ENCODE measurements at places on chromosomes 11 and 22.

DNA sequence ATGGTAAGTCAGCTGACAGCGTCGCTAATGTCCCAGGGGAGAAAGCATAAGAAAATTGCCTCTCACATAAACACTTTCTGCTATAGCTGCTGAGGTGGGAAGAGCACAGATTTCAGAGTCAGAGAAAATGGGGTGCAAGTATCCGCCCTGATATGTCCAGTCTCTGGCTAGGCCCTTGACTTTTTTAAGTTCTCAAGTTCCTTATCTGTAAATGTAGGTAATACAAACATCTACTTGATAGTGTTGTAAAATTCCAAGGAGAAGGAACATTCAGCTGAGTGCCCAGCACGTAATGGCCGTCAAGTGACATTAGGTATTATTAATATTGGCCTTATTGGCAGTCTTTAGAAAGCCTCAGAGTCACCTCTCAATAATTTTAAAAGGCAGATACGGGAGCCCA is 143.6 kb downstream of the NTM start:
- DNase-seq, result no peak

GRCh38 chr22:22817468-22818201 is 70.0 kb upstream of the IGLL5 start:
- DNase-seq, result no peak

GRCh38 chr22:24481641-24482040 is 13.5 kb upstream of the UPB1 start:
- no peak for DNase-seq

GRCh38 chr22:22866381-22867111 is 21.1 kb upstream of the IGLL5 start:
- no peak for DNase-seq

GRCh38 chr11:132564091-132564885 is 968.0 kb downstream of the OPCML start:
- DNase-seq, result no peak

DNA sequence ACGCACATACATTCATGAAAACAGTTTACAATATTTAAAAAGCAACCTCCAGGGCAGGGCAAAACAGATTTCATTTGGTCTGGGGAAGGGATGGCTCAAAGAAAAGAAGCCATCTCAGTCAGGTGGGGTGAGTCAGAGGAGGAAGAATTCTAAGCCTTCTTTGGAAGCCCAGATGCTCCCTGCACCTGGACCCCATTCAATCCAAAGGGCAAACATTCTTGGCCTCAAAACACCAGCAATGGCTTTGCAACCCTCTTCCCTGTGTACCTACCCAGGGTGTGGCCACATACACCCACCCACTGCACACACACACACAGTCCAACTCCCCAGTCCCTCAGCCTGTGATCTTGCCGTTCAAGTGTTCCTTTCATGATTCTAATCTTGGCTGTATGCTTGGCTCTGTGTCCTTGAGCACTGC is 2.0 kb downstream of the KCNE3 start:
- no peak for DNase-seq

DNA sequence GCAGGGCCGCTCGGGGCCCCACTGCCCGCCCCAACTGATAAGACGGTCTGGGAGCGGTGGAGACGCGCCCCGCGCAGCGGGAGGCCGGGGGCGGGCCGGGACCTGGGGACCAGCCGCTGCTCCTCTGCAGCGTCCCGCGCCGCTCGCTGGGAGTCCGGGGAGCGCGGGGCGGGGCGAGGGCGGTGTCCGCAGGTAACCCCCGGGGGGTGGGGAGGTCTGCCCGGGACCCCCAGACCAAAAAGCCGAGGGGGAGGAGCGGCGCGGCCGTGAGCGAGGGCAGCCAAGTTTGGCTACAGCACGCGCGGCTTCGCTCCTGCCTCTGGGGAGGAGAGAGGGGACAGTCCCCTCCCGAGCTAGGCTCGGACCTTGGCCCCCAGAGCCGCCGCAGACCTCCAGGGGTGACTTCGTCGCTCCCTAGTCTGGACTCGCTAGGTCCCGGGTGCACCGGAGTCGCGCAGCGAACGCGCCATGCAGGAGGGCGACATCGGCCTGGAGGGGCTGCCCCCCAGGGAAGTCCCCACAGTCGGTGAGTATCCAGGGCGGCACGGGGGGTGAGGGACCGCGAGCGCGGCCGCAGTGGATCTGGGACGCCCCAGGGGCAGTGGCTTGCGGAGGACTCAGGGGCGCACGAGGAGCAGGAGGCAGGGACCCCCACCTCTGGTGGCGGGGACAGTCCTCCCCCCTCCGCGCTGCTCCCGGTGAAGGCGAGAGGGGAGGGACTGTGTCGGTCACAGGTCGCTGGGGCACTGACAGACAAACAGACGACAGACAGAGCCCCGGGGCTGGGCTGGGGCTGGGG is 92.3 kb upstream of the ANO1 start:
- DNase-seq, result no peak

GRCh38 chr11:31601635-31602282 is 92.2 kb downstream of the ELP4 start:
- no peak for DNase-seq

- no peak for DNase-seq
These were observed 154.4 kb downstream of the FEZ1 start for GRCh38 chr11:125341676-125342075.

- DNase-seq, result no peak
These were observed 41.7 kb upstream of the PLET1 start for GRCh38 chr11:112302226-112302868.

GRCh38 chr11:130165601-130166456 is 6.2 kb downstream of the ST14 start:
- no peak for DNase-seq

GRCh38 chr11:117830674-117831351 is 6.3 kb upstream of the FXYD2 start:
- no peak for DNase-seq

DNA sequence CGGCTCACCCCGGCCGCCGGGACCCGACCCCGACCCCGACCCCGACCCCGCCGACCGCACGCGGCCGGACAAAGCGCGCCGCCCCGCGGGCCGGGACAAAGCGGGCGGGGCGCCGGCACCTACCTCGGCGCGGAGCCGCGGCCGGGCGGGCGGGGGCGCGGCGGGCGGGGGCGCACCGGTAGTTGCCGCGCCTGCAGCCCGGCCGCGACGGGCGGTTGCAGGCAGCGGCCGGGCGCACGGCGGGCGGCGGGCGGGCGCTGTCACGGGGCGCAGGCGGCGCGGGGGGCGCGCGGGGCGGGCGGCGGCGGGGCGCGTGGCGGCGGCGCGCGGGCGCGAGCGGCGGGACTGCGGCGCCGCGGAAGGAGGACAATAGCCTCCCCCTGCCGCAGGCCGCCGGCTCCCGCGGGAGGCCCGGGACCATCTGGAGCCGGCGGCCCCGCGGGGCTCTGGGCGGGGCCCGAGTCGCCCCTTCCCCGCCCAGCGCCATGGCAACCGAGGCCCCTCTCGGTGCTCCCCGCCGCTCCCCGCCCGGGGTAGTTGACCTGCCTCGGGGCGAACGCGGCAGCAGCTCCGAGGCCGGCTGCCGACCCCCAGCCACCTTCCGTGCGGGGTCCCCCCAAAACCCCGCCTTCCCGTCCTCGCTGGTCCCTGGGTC is 851 bp downstream of the SPTBN2 start:
- DNase-seq, result peak; percentile 55

GRCh38 chr11:12853652-12854296 is 155.3 kb upstream of the RASSF10 start:
- no peak for DNase-seq

- no peak for DNase-seq
These were observed 6.8 kb upstream of the RGL4 start for GRCh38 chr22:23684026-23684425.

DNA sequence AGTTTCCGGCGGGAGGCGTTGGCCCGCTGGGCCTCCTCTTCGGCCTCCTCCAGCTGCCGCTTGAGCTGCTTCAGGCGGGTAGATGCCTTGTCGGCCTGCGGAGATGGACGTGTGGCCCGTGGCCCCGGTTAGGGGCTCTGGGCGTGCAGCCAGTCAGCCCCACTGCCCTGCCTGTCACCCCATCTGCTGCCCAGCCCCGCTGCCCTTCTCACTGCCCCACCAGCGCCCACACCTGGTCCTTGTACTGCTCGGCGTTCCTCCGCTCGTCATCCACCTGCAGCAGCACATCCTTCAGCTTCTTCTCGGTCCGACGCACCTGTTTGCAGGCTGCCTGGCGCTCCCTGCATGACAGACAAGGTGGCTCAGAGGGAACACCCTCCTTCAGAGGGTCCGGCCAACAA is 31.2 kb downstream of the APOL1 start:
- no peak for DNase-seq

DNA sequence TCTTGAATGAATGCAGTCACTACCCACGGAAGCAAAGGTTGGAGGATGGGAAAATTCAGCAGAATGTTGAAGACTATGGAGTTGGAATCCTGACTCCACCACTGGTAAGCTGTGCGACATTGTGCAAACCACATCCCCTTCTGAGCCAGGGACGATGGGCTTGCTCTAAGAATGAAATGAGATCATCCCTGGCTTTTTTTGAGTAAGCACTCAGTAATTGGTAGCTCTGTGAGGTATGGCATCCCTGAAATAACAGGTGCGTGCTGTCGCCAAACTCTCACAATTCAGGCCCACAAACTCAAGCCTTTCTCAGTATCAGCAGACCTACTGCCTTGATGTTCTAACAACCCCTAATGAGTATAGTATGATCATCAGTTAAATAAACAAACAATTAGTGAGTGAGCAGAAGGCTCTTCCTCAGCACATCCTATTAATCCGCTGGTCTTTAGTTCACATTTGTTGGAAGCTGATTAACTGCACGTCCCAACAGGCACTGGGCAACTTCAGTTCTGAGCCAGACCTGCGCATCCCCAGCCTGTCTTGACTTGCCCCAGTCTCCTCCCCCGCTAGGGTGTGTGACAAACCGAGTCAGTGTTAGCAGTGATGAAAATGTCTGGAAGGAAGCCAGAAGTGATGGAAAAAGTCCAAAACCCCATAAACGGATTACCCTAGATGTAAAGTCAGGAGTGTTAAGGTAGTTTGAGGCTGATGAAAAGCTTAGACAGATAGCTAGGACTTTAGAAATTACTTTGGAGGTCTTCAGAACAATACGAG is 235.5 kb downstream of the GRIK4 start:
- no peak for DNase-seq

GRCh38 chr11:1927026-1927847 is 7.7 kb downstream of the TNNT3 start:
- DNase-seq, result no peak

DNA sequence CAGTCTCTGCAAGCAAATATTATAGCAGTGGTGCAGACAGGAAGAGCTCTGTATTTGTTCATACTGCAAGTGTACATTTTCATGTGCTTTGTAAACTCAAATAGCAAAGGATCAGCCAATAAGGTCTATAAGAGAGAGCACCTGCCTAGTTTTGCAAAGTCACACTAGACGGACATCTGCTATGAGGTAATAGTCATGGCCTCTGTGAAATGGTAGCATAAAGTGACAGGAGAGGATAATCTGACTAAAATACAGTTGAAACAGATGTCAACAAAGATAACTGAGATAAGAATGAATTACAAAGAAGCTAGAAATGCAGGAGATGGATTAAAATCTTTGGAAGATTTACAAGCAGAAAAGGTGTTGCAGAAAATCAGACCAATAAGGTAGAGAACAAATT is 70.6 kb upstream of the SPON1 start:
- no peak for DNase-seq

- DNase-seq, result no peak
These were observed 39.4 kb downstream of the GLYATL2 start for GRCh38 chr11:58805065-58805464.

- DNase-seq, result no peak
These were observed 19.5 kb downstream of the ZNF74 start for GRCh38 chr22:20413217-20414058.

DNA sequence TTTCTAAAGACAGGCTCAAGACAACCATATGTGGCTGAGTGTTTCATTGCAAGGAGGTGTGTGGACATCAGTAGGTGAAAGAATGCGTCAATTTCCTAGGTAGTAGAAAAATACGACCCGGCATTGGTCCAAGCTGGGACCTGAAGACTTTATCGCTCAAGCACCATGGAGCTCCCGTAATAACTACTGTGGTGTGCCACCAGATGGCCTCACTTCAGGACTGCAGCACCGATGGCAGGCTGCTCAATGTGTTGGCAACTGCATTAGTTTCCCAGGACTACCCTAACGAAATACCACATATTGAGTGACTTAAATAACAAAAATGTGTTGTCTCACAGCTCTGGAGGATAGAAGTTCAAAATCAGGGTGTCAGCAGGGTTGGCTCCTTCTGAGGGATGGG is 72.4 kb upstream of the FAT3 start:
- peak; percentile 42 for DNase-seq

DNA sequence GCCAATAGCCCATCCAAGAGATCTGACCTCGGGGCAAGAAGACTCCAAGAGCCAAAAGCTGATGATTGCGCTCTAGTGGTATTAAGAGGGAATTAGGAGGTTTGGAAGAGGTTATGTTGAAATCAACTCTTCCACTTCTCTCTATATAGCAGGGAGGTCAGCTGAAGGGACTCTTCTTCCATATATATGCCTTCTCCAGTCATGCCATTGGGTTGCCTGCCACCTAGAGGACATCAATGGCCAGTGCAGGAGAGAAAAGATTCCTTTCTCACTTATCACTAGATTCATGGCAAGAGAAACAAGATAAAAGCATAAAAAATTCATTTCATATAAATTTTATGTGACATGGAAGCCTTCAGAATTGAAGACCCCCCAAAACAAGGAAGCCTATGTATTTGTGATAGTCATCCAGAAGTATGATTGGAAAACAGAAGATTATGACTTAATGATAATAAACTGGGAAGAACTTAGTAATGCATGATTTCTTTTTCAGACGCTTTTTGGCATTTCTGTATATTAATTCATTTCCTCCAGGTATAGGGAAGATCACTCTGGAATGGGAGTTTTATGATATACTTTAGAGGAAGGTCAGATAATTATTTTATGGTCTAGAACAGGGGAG is 435.1 kb upstream of the DDI1 start:
- DNase-seq, result peak; percentile 37

GRCh38 chr11:111660822-111661221 is 58.6 kb downstream of the SIK2 start:
- no peak for DNase-seq

GRCh38 chr11:15641271-15642045 is 526.7 kb downstream of the INSC start:
- DNase-seq, result no peak

- DNase-seq, result no peak
These were observed 2.1 kb upstream of the MTFP1 start for GRCh38 chr22:30423301-30423958.

DNA sequence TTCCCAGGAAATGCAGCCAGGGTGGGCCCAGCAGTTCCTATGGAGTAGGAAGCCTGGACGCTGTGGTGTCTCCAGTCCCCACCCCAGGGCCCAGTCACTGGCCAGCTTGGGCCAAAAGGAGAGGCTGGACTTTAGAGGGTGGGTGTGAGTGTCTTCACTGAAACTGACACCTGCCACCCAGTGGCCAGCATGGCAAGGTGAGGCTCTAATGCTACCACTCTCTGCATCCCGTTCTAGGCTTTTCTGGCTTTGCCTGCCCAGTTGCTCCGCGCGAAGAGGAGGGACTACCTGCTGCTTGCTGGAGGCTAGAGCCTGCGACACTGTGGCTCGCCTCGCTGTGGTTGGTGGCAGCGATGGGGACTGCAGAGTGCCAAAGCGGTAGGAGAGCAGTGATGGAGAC is 35.4 kb downstream of the C22orf42 start:
- DNase-seq, result no peak
